Renal pelvis (tissue), 12 donors: ENCODE measurements at places on chromosomes 5 and 9. TPM values are rescaled to one million over a fixed set of nuclear protein-coding genes. Genes with fewer than 3 reads are reported as not detected.

The BTNL9 gene
- polyA plus RNA-seq = 14.7 TPM

The DDX4 gene
- not detected for polyA plus RNA-seq

The PCDHB4 gene
- polyA plus RNA-seq = 0.97 TPM

The DIPK1B gene
- 34.3 TPM for polyA plus RNA-seq

The RGS3 gene
- 54.3 TPM for polyA plus RNA-seq

The DIMT1 gene
- polyA plus RNA-seq = 32.8 TPM

The ABCA2 gene
- 68.7 TPM for polyA plus RNA-seq

The GFRA3 gene
- polyA plus RNA-seq = 4.6 TPM

The TUT7 gene
- polyA plus RNA-seq = 29.9 TPM

The ESM1 gene
- polyA plus RNA-seq = 8.3 TPM
